CD4-positive, alpha-beta T cell (primary cell): ENCODE measurements at places on chromosomes 3 and 15. TPM values are rescaled to one million over a fixed set of nuclear protein-coding genes. Genes with fewer than 3 reads are reported as not detected.
A peak's percentile ranks its signal among the peaks of the same experiment; 100 is the strongest.

TRIM42 gene
- total RNA-seq, result not detected

TRH gene
- not detected for total RNA-seq

RASGRF1 gene
- total RNA-seq, result not detected

PLSCR5 gene
- not detected for total RNA-seq

LRRC2 gene
- 0.59 TPM for total RNA-seq

DNA sequence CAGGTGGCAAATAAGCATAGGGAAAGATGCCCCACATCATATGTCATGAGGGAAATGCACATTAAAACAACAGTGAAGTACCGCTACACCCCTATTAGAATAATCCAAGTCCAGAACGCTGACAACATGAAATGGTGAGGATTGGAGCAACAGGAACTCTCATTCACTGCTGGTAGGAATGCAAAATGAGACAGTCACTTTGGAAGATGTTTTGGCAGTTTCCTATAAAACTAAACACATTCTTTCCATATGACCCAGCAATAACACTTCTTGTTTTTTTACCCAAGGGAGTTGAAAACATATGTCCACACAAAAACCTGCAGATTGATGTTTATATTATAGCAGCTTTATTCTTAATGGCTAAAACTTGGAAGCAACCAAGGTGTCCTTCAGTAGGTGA is 116.4 kb upstream of the TOPAZ1 start:
- no peak overlapping the region for H3K27ac ChIP-seq
- H3K4me3 ChIP-seq, result no peak overlapping the region
- H3K4me1 ChIP-seq, result peaks cover 3% of the 10 kb centered on the region

- no peak overlapping the region for H3K4me3 ChIP-seq
- H3K27me3 ChIP-seq, result no peaks in the 10 kb centered on the region
- DNase-seq, result no peak
- H3K27ac ChIP-seq, result no peak overlapping the region
Measured at GRCh38 chr3:134620476-134621115, 30.2 kb downstream of the KY start.

DNA sequence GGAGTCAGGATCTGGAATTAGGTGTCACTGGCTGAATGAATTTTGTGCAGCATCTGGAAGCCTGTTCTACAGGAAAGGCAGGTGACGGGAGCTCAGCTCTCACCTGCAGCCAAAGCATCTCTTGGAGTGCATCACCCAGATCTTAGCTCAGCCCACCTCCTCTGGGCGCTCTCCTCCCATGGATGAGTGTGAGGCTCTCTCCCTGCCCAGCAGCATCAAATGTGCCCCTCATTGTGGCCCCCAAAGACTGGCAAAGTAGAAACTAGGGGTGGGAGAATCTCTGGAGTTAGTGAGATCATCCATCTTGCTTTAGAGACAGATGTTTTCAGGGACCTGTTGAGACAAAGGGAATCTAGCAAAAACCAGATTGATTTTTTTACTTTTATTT is 68.7 kb downstream of the SENP2 start:
- no peak overlapping the region for H3K4me3 ChIP-seq
- no peaks in the 10 kb centered on the region for H3K36me3 ChIP-seq
- DNase-seq, result no peak
- no peaks in the 10 kb centered on the region for H3K4me1 ChIP-seq
- no peak overlapping the region for H3K27ac ChIP-seq

DNA sequence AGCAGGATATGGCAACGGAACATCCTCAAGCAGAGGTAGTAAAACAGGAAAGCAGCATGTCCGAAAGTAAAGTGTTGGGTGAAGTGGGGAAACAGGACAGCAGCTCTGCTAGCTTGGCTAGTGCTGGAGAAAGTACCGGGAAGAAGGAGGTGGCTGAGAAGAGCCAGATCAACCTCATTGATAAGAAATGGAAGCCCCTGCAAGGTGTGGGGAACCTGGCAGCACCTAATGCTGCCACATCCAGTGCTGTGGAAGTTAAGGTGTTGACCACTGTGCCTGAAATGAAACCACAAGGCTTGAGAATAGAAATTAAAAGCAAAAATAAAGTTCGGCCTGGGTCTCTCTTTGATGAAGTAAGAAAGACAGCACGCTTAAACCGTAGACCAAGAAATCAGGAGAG is 14.3 kb upstream of the ZBTB47 start:
- H3K4me1 ChIP-seq, result peaks cover 30% of the 10 kb centered on the region
- no peak for DNase-seq
- peak overlapping the region; percentile 44 for H3K4me3 ChIP-seq

- DNase-seq, result no peak
- H3K4me3 ChIP-seq, result no peak overlapping the region
- H3K4me1 ChIP-seq, result no peaks in the 10 kb centered on the region
- no peaks in the 10 kb centered on the region for H3K36me3 ChIP-seq
- H3K27me3 ChIP-seq, result no peaks in the 10 kb centered on the region
Measured at GRCh38 chr3:44108481-44108880, 133.2 kb upstream of the TOPAZ1 start.

- no peaks in the 10 kb centered on the region for H3K36me3 ChIP-seq
- no peaks in the 10 kb centered on the region for H3K27me3 ChIP-seq
- H3K4me1 ChIP-seq, result peaks cover 30% of the 10 kb centered on the region
- peak; percentile 43 for DNase-seq
Measured at GRCh38 chr3:68057637-68058320, 403.4 kb upstream of the SUCLG2 start.

GRCh38 chr3:13461169-13462124 is 18.7 kb upstream of the HDAC11 start:
- H3K4me1 ChIP-seq, result no peaks in the 10 kb centered on the region
- no peaks in the 10 kb centered on the region for H3K27me3 ChIP-seq
- no peaks in the 10 kb centered on the region for H3K36me3 ChIP-seq
- peak; percentile 89 for DNase-seq
- H3K4me3 ChIP-seq, result no peak overlapping the region

GRCh38 chr15:75195766-75196241 is 5.9 kb upstream of the C15orf39 start:
- peaks cover 19% of the 10 kb centered on the region for H3K4me1 ChIP-seq
- H3K27me3 ChIP-seq, result peaks cover 5% of the 10 kb centered on the region
- no peaks in the 10 kb centered on the region for H3K36me3 ChIP-seq
- DNase-seq, result no peak
- H3K4me3 ChIP-seq, result no peak overlapping the region

GRCh38 chr3:127730666-127731295 is 58.0 kb downstream of the ABTB1 start:
- H3K27me3 ChIP-seq, result no peaks in the 10 kb centered on the region
- no peaks in the 10 kb centered on the region for H3K36me3 ChIP-seq
- no peak overlapping the region for H3K27ac ChIP-seq
- H3K4me1 ChIP-seq, result peaks cover 5% of the 10 kb centered on the region

- no peaks in the 10 kb centered on the region for H3K27me3 ChIP-seq
- no peaks in the 10 kb centered on the region for H3K36me3 ChIP-seq
- peak; percentile 38 for DNase-seq
- H3K4me3 ChIP-seq, result no peak overlapping the region
- H3K4me1 ChIP-seq, result no peaks in the 10 kb centered on the region
Measured at GRCh38 chr15:50134524-50135024, 15.5 kb upstream of the ATP8B4 start.

- H3K4me1 ChIP-seq, result no peaks in the 10 kb centered on the region
- no peak for DNase-seq
- no peaks in the 10 kb centered on the region for H3K27me3 ChIP-seq
- no peak overlapping the region for H3K27ac ChIP-seq
- H3K4me3 ChIP-seq, result no peak overlapping the region
Measured at GRCh38 chr3:182078929-182079328, 367.2 kb downstream of the SOX2 start.

- DNase-seq, result no peak
- H3K4me1 ChIP-seq, result no peaks in the 10 kb centered on the region
- H3K27me3 ChIP-seq, result no peaks in the 10 kb centered on the region
- H3K27ac ChIP-seq, result no peak overlapping the region
- no peaks in the 10 kb centered on the region for H3K36me3 ChIP-seq
- no peak overlapping the region for H3K4me3 ChIP-seq
Measured at GRCh38 chr3:167928381-167928780, 167.3 kb downstream of the GOLIM4 start.

DNA sequence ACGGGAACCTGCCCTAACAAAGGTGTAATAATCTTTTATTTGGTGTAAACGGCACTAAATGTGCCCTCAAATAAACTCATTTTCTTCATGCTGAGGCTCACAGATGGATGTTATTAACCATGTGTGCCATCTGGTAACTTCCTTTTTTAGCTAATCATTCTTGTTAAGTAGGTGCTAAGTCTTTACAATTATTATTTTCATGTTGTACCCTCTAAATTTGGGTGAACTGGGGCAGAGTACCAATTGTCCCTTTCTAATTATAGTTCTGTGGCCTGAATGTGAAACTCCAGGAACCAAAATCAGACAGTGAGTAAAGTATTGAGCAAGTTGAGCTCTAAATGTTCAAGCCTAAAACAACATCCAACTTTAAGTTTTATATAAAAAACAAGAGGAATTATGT is 220.7 kb upstream of the CADM2 start:
- no peaks in the 10 kb centered on the region for H3K27me3 ChIP-seq
- H3K36me3 ChIP-seq, result no peaks in the 10 kb centered on the region
- H3K4me3 ChIP-seq, result no peak overlapping the region
- H3K4me1 ChIP-seq, result no peaks in the 10 kb centered on the region

DNA sequence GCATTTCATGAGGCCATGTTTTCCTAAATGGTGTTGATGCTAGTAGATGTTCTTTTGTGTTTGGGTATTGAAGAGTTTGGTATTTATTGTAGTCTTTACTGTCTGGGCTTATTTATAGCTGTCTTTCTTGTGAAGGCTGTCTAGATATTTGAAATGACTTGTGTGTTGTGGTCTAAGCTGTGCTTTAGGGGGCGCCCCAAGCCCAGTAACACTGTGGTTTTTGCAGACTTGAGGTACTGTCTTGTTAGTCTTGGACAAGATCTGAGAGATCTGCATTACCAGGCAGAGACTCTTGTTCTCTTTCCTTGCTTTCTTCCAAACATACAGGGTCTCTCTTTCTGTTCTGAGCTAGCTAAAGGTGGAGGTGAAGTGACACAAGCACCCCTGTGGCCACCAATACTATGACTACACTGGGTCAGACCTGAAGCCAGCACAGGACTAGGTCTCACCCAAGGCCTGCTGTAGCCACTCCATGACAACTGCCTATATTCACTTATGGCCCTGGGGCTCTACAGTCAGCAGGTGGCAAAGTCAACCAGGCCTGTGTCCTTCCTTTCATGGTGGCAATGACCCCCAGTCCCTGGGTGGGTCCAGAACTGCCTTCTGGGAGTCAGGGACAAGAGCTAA is 152.1 kb upstream of the TBC1D5 start:
- peak; percentile 36 for DNase-seq
- no peaks in the 10 kb centered on the region for H3K4me1 ChIP-seq
- H3K27me3 ChIP-seq, result no peaks in the 10 kb centered on the region
- no peak overlapping the region for H3K4me3 ChIP-seq

GRCh38 chr3:43505351-43505750 is 116.5 kb downstream of the ANO10 start:
- no peak overlapping the region for H3K4me3 ChIP-seq
- peaks cover 10% of the 10 kb centered on the region for H3K4me1 ChIP-seq
- H3K27ac ChIP-seq, result no peak overlapping the region

DNA sequence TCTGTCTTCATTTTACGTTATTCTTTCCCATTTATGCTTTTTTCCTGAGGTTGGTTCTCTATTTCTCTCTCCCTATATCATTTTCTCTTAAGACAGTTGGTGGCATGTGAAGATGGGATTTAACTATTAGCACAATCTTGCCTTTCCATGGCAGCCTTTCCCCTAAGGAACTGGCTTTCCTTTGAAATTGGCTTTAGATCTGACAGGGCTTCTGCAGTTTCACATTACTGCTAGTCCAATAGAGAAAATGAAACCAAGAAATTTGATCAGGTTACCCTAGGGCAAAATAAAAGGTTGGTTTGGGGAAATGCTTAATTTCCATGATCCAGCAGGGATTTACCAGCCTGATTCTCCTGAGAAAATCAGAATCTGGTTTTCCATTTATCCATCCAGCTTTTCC is 22.7 kb upstream of the CHL1 start:
- no peak overlapping the region for H3K4me3 ChIP-seq
- H3K27ac ChIP-seq, result no peak overlapping the region
- no peaks in the 10 kb centered on the region for H3K4me1 ChIP-seq

DNA sequence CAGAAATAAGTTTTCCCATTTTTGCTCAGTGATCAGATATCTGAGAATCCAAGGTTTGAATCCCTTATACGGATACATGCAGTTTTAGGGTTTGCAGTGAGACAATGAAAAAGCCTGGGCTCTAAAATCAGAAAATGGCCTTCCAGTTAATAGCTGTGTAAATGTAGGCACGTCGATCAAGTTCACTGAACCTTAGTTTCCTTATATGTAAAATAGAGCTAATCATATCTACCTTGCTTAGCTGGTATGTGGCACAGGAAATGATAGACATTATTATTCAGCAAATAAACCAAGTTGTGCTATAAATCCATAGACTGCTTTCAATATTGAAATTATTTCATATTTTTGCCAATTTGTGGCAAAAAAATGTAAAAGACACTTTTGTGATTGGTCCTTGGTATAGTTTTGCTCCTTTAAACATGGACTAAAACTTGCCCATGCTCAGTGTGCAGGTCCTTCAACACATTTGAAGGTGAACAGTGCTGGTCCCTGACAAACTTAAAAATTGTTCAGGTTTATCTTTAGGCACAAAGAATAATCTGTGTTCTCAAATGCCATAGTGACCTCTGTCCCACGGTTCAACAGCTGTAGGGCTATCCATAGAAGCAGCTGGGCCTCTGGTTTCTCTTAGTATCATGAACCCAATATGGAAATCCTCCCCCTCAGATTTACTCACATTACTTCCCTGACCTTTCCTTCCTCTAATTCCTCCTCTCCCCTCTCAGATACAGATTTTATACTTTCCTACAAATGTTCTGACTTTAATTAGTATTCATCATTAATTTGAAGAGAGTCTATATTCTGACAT is 51.0 kb downstream of the CCDC54 start:
- DNase-seq, result no peak
- H3K4me1 ChIP-seq, result peaks cover 24% of the 10 kb centered on the region
- no peaks in the 10 kb centered on the region for H3K36me3 ChIP-seq
- no peak overlapping the region for H3K4me3 ChIP-seq

DNA sequence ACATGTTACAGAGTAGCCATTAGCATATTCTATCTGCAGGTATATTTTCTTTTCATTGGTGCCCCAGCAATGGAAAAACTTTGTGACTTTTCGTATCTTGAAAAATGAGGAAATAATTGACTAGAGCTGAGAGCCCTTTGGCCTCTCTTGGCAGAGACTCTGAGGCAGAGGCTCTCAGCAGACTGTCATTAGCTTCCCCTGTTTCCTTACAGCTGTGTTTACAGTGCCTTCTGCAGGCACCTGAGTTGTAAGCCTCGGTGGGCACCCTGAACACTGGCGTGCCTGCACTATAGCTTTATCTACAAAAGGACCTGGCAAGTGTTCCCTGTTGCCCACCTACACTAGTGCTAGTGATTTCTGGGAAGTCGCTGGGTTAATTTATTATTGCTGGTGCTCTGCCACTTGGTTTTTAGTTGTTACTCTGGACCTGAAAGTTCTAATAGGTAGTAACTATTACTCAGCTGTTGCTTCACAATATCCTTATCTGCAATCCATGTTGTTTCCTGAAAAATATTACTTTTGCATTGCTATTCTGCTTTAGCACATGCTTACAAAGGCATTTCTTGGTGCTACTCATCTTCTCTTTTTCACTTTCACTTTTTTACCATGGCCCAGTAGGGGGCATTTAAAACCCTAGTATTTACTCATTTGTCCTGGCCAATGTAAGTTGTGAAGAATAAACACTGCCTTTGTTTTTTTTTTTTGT is 7.8 kb upstream of the GPR171 start:
- H3K4me1 ChIP-seq, result peaks cover 29% of the 10 kb centered on the region
- no peak overlapping the region for H3K4me3 ChIP-seq
- H3K27ac ChIP-seq, result no peak overlapping the region
- DNase-seq, result no peak
- no peaks in the 10 kb centered on the region for H3K27me3 ChIP-seq
